ENCODE measurements at places on chromosomes 11 and 22.

- no peak for DNase-seq
Measured at GRCh38 chr11:66814678-66815077, 28.6 kb upstream of the RCE1 start.

DNA sequence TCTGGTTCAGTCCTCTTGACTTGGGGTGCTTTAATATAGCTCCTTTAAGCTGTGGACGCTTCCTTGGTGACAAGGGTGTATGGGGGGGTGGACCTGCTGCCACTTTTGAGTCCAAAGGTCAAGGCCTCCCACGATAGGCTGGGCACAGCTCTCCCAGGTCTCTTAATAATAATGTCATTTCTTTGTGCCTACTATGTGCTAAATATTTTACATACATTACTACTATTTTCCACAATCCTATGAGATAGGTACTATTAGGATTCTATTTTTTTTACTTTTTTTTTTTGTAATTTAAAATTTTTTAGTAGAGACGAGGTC lies 304 bp upstream of the UCP3 start:
- DNase-seq = no peak

GRCh38 chr11:32333320-32333991 lies 101.9 kb downstream of the WT1 start:
- DNase-seq = peak; percentile 40

GRCh38 chr22:22720201-22720723 lies 75.8 kb downstream of the GGTLC2 start:
- peak; percentile 62 for DNase-seq

GRCh38 chr22:36360871-36361383 lies 26.8 kb downstream of the MYH9 start:
- DNase-seq = no peak

DNA sequence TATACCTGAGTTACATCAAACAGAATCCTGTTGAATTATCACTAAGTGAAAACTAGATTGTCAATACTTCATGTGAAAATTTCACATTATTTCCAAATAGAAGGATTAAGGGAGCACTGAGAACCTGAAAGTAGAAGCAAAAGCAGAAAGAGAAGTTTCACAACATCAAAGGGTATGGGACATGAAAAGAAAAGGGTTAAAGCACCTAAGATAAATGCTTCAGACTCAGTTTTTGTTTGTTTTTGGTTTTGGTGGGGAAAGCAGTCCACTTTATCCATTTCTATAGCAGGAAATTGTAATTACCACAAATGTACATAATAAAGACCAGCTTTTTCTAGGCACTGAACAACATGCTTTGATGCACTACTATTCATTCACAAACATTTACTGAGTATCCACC lies 1069.7 kb upstream of the CCDC90B start:
- DNase-seq = no peak

GRCh38 chr22:31248138-31248745 lies 36.1 kb downstream of the LIMK2 start:
- DNase-seq = peak; percentile 91

- peak; percentile 78 for DNase-seq
Measured at GRCh38 chr22:46829117-46829891, 66.9 kb downstream of the TBC1D22A start.

- DNase-seq = no peak
Measured at GRCh38 chr11:90594658-90595057, 371.8 kb upstream of the CHORDC1 start.

DNA sequence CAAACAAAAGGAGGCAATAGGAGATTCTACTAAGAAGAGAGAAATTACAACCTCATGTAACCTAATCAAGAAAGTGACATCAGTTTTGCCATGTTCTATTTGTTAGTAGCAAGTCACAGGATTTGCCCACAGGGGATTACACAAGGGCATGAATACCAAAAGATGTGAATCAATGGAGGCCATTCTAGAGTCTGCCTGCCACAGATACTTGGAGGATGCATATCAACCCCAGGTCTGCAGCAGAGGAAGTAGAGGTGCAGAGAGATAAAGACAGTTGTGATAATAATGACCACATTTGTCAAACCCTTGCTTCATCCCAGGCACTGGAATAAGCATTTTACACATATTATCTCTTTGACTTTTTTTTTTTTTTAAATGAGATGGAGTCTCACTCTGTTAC lies 2.4 kb upstream of the ASCC2 start:
- DNase-seq = no peak

- DNase-seq = no peak
Measured at GRCh38 chr11:122851366-122851966, 13.2 kb downstream of the CRTAM start.

- peak; percentile 69 for DNase-seq
Measured at GRCh38 chr11:61747192-61747966, 5.1 kb upstream of the MYRF start.

GRCh38 chr11:102488208-102488607 lies 35.6 kb upstream of the TMEM123 start:
- no peak for DNase-seq

GRCh38 chr11:102472127-102472526 lies 19.6 kb upstream of the TMEM123 start:
- no peak for DNase-seq

DNA sequence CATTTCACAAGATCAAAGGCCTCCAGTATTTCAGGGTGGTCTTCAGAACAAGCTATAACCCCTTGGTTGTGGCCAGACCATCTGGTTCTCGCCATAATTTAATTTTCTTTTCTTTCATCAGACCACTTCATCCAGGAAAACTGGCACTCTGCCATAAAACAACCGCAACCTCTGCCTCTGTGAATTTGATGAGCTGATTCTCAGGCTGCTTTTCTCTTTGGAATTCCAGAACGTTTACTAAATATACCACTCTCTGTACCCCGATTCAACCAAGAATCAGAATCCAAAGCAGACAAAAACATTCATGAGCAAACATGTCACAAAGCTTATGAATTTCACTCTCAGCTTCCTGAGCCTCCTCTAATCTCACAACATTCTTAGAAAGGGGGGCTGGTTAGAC lies 331.8 kb upstream of the SYN3 start:
- peak; percentile 37 for DNase-seq

DNA sequence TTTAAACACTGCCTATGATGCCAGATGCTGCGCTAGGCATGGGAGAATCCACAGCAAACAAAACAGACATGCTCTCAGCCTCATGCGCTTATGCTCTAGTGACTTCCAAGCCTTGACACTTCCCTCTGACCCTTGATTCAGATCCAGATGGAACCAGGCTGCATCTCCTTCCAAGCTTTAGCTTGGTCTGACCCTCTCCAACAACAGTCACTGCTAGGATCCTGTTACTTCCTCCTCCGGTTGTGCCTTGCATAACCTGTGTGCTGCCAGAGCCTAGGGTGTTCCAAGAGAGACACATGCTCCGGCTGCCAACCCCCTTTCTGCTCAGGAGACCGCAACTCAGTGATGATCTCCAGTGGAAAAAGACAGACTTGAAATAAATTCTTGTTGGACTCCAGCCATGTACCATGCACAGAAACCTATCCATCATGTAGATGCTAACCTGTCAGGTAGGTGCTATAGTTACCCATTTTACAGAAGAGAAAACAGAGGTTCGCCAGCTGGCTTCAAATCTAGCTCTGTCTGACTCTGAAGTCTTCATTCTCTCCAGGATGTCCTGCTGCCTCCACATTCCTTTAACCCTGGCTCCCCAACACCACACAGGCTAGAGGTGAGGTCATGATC lies 136.3 kb upstream of the TEAD1 start:
- no peak for DNase-seq

DNA sequence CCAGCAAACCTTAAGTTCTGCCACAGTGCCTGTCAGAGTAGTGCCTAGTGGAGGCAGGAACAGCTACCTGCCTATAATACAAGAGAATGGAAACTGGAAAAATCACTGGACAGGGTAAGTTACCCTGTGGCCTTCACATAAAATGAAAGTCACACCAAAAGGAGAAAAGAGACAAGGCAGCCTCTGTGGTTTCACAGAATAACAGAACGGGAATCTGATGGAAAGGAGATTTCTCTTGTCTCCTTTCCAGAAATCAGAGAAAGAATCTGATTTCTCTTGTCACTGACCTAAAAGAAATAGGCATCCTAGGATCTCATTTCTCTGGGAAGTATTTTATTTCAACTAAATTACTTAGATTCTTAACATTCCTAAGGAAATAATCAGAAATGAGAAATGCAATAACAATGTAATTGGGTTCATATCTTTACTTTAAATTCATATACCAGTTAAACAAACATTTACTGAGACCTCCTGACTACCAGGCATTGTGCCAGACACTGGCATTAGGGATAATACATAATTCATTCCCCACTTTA lies 41.6 kb downstream of the PRCP start:
- DNase-seq = peak; percentile 59

GRCh38 chr11:129323896-129324502 lies 51.6 kb upstream of the BARX2 start:
- DNase-seq = no peak

- no peak for DNase-seq
Measured at GRCh38 chr11:82899957-82900276, 313 bp downstream of the PRCP start.

DNA sequence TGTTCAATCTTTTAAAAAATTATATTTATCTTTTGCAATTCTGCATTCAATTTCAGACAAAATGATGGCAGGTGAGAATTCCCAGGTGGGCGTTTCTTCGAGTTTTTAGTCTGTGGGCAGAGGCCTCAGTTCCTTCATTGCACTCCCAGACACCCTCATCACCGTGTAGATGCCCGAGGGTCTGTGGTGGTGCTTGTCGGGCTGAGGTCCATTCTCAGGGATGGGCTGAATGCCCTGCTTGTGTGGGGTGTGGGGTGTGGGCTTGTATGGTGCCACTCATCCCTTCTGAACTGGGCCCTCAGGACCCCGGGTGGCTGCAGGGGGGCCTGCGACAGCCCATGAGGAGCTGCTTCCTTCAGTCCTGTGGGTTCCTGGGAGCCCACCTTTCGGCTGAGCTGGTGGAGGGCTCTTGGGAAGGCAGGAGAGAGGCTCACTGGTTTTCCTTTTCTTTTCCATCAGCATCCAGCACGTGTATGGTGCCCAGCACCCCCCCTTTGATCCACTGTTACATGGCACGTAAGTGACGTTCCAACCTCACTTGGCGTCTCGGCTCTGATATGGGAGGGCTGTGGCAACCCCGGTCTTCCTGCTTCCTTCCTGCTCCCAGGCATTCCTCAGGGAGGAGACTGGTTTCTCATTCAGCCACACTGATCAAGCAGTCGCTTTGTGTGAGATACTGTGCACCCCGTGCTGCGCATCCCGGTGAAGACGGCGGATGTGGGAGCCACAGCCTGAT lies 29.8 kb downstream of the TBC1D22A start:
- DNase-seq = no peak

All from Daoy (cell line).